ENCODE measurements at places on chromosomes 6 and 20.
A peak's percentile ranks its signal among the peaks of the same experiment; 100 is the strongest.

DNA sequence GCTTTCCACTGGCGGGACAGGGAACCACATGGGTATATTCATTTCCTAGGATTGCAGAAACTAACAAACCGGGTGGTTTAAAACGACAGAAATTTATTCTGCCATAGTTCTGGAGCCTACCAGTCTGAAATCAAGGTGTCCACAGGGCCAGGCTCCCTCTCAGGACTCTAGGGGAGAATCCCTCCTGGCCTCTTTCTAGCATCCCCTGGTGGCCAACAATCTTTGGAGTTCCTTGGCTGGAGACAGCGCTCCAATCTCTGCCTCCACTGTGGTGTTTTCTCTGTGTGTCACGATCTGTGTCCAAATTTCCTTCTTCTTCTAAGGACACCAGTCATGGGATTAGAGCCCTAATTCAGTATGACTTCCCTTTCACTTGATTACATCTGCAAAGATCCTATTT, 95.0 kb downstream of the SCML4 start:
- DNase-seq = no peak

GRCh38 chr6:42212442-42212841, 5.2 kb downstream of the MRPS10 start:
- no peak for DNase-seq

DNA sequence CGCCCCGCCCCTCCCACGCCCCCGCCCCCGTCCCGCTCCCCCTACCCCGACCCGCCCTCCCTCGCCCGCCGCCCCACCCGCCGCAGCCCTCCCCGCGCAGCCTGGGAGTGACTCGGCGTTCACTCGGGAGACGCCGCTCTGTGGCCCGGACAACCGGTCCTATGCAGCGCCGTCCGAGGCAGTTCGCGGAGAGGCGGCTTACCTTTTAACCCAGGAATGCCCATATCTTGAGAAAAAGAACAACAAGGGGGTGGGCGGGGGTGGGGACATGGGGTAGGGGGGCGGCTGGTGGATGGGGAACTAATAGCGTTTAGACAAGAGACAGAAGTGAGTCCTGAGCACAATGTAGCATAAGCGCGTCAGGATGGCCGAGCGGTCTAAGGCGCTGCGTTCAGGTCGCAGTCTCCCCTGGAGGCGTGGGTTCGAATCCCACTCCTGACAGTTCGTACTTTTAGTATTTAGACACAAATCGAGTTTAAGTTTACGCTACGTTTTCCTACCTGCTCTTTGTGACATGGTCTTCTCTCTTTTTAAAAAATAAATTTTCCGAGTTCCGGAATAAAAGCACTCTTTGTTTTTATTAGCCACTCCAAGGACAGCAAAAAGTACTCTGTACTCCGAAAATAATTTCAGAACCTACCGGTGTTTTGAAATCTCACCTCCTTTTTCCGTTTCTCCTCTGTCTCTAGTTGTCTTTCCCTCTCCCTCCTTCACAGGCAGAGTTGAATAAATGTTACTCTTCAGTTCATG, 17.1 kb upstream of the HMGN4 start:
- DNase-seq = peak; percentile 47

DNA sequence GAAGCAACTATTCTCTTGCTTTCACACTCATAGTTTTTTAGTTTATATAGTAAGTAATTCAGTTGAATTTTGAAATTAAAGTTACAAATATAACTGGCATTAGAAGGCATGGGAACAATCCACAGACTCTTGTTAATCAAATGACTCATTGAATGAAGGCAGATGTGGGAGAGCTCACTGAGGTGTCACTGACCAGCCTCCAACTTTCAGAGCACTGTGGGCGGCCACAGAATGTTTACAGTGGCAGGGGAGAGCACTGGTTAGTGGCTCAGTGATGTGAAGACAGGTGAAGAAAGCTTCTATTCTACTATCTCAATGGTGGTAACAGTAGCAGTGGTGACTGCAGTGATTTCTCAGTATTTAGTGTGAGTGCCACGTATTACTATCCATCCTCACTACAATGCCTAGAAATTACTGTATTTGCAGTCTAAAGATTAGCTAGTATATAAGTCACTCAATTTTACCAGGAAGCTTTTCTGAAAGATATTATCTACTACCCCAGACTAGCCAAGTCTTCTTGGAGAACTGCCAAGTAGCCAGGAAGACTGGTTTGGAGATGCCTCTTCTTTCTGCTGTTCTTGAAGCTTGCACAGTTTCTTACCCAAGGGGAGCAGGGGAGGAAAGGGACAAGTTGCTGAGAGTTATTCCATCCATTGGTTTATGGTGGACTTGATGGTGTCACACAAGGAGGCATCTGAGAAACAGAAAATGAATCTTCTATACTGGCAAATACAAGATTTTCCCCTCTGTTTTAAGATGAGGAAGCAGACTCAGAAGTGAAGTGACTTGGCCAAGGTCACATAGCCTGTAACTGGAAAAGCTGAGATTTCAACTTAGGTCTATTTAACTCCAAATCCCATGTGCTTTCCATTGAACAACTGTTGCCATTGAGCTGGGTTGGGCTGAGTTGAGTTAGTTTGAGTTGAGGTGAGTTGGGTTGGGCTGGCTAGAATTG, 231.2 kb downstream of the ANKRD60 start:
- peak; percentile 54 for DNase-seq

GRCh38 chr6:50873167-50873566, 54.5 kb downstream of the TFAP2B start:
- no peak for DNase-seq

- DNase-seq = no peak
Measured at GRCh38 chr6:66184091-66184490, 477.1 kb upstream of the EYS start.

DNA sequence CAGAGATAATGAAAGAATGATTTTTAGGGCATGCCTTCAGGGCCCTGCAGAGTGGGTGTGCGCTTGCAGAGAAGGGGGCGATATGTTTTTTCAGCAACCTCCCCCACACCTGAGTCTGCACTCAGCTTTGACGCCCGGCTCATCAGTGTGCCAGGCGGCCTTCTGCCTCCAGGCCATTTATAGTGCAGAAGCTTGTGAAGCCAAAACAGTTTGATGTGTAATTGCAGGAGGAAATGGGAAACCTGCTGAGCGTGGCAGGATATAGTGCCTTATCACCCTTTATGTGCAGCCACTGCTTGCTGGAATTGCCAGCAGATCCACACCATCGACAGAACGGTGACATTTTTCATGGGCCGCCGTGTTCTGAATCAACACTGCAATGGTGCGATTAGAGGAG, 178.2 kb downstream of the CDH4 start:
- DNase-seq = no peak

DNA sequence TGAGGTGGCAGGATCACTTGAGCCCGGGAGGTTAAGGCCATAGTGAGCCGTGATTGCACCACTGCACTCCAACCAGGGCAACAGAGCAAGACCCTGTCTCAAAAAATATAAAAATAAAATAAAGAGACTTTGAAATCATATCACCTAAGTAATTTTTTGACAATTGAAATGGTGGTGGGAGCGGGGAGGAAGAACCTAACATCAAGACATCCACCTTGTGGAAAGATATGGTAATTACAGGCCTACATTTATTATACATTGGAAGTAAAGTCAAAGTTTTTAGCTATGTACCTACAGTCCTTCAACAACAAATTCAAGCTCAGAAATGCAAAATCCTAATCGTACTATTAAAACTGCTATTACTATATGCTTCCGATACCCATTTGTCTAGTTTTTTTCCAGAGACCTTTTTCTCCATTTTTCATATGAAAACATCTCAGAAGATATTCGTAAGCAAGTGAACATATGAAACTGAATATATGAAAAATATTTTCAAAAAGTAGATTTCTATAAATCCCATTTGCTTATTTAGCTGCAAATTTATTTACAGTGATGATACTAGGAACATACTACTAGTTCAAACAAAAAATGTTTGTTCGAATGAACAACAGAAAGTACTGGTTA, 83.3 kb downstream of the SYCP2 start:
- DNase-seq = no peak

- no peak for DNase-seq
Measured at GRCh38 chr20:58775371-58775770, 75.3 kb downstream of the GNAS-AS1 start.

- DNase-seq = no peak
Measured at GRCh38 chr6:33540768-33541167, 39.3 kb downstream of the BAK1 start.

- no peak for DNase-seq
Measured at GRCh38 chr6:129498950-129499842, 210.8 kb downstream of the ARHGAP18 start.

DNA sequence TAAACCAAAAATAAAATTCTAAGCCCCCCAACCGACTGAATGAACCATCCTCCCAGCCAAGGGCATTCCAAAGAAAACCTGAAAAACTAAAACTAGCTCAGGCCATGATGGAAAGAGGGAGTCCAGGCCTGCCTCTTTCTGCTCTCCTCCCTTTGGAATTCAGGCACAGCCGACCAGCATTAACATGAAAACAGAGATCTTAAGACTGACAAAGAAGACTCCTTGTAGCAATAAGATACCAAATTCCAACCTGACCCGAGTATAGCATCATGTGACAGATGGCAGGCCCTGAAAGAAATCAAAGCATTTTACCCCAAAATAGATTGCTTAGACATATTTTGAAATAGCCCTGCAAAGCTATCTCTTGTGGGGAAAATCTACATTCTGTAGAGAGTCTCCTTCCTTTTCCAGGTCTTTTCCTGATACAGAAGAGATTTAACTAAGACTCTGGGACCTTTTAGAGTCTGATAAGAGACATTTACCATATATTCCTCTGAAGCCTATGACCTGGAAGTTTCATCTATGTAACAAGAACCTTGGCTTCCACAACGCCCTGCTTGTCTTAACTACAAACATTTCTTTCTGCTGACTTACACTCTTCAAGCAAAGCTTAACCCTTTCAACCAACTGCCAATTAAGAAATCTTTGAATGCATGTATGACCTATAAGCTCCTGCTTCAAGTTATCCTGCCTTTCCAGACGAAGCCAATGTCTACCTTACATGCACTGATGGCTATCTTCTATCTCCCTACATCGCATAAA, 22.2 kb upstream of the TXLNB start:
- no peak for DNase-seq

GRCh38 chr20:21156266-21156665, 30.4 kb downstream of the KIZ start:
- no peak for DNase-seq

- no peak for DNase-seq
Measured at GRCh38 chr20:44600758-44601201, 18.4 kb downstream of the PKIG start.

DNA sequence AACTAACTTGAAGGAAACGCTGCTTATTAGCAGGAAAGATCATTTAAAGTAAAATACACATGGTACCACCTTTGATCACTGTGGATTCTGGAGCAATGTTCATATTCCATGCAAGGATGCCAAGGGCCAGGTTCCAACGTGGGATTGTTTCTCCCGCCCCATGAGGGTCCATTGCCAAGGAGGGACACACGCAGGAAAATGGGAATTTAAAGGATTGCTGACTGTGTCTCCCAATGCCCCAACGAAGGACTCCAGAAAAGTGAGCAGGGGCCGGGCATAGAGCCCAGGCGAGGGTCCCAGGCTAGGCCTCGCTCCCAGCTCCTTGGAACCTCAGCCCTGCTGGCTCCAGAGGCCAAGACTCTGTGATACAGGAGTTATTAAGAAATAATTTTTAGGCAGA, 111.2 kb downstream of the DACT2 start:
- no peak for DNase-seq

- no peak for DNase-seq
Measured at GRCh38 chr20:62900692-62901584, 25.4 kb downstream of the DIDO1 start.

GRCh38 chr6:49299279-49299678, 163.8 kb downstream of the MMUT start:
- DNase-seq = peak; percentile 0

- no peak for DNase-seq
Measured at GRCh38 chr6:41013466-41014153, 25.4 kb downstream of the UNC5CL start.

DNA sequence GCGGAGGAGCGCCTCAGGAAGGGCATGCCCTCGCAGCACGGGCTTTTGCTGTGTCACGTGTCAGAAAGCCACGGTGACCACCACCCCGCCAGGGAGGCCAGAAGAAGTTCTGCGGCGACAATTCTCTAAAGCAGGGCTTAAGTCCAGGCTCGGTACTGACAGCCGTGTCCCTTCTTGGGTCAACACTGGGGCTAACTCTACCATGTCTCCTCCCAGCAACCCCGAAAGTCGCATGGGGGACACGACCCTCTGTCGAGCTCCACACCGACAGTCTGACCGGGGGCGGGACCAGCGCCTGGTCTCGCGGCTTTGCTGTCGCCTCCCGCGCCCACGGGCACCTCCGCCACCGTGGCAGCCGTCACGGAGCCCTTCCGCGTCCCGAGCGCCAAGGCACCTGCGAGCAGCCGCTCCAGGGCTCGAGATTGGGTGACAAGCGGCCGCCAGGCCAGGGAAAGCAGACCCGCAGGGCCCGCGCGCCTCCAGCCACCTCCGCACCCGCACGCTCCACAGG, 534 bp downstream of the NANP start:
- DNase-seq = no peak

DNA sequence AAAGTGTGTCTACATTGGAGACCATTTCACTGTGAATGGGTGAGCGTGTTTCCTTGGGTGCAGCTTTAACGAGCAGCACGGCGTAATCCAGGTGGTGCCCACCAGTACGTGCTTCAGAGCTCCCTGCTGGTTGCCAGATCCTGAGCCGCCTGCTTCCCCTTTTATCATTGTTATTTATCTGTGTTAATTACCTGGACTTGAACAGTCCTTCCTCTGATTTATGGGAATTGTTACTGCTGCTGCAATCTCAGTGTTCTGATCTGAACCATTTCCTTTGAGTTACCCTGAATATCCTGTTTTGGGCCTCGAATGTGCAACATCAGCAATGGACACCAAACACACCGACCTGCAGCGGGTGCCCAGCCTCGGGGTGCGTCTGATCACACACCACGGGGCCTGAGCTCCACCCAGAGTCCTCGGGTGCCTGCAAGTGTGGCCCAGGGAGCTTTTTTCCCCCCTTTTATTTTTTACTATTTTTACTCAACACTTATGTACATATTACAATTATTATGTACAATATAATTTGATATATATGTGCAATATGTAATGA, 81.3 kb downstream of the RPP40 start:
- DNase-seq = no peak

- no peak for DNase-seq
Measured at GRCh38 chr6:107676042-107676441, 148.1 kb downstream of the SCML4 start.

GRCh38 chr6:153591159-153591558, 447.9 kb upstream of the OPRM1 start:
- no peak for DNase-seq

- no peak for DNase-seq
Measured at GRCh38 chr6:169780571-169781091, 29.2 kb downstream of the ERMARD start.

DNA sequence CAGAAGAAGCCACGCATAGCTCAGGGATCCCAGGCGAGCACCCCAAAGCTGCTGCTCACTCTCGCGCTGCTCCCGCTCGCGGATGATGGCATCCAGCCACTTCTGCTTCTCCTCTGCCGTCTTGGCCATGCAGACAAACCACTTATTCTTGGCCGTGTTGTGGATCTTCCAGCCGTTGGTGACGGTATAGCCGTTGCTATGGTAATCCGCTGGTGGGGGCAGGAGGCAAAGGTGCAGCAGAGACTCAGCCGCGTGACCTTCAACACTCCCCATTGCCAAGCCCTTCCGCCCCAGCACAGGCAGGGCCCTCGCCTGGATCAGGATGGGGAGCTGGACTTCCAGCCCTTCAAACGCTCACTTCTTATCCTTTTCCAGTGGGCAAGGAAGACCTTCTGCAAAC, 136.9 kb downstream of the PREX1 start:
- DNase-seq = no peak

Data from AG09309 (cell line).